ENCODE measurements at places on chromosomes 5 and 9. TPM values are rescaled to one million over a fixed set of nuclear protein-coding genes. Genes with fewer than 3 reads are reported as not detected.

DNA sequence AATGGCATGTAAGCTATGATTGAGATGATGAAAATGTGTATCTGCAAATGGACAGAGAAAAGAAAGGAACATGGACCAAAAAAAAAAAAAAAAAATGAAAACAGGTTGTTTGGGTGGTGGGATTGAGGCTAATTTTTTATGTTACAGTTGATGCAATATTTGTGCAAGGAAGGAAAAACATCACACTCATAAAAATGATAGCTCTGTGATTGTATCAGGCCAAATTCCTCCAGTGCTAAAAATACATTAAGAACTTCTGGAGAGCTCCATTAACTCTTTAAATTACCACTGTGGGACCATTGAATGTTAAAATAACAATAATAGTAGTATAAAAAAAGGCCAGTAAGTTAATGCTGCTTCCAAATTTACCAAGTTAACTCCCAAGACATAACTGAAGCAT lies 79.5 kb upstream of the MSX2 start:
- H3K27me3 ChIP-seq, result no peaks in the 10 kb centered on the region
- no peak overlapping the region for H3K4me3 ChIP-seq
- H3K27ac ChIP-seq, result no peak overlapping the region
- no peaks in the 10 kb centered on the region for H3K4me1 ChIP-seq

GRCh38 chr5:128224336-128224735 lies 140.8 kb downstream of the SLC12A2 start:
- no peak for DNase-seq
- H3K27me3 ChIP-seq, result no peaks in the 10 kb centered on the region
- H3K4me1 ChIP-seq, result no peaks in the 10 kb centered on the region
- H3K27ac ChIP-seq, result no peak overlapping the region
- no peaks in the 10 kb centered on the region for H3K36me3 ChIP-seq

PCDHB14 gene
- 7.5 TPM for total RNA-seq

LRRC19 gene
- total RNA-seq, result not detected

GKAP1 gene
- 10.2 TPM for total RNA-seq

CHSY3 gene
- 19.5 TPM for total RNA-seq

- H3K4me3 ChIP-seq, result no peak overlapping the region
- no peak overlapping the region for H3K27ac ChIP-seq
- no peaks in the 10 kb centered on the region for H3K4me1 ChIP-seq
Measured at GRCh38 chr9:26789959-26790358, 102.6 kb downstream of the CAAP1 start.

DNA sequence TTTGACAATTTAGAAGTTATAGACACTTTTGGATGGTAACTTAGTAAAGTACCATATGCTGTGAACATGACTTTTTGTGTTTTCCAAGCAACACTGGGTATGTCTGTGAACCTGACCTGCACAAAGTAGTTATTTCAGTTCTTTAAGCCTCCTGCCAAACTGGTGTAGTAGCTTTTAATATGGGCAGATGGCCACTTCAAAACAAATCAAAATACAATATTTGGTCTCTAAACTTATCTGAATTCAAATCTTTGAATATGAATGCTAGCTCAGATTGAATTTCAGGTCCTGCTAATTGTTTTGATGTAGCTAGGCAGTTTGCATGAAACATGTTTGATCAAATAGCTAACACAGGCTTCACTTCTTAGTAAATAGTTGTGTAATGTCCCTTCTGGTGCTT lies 1176.7 kb upstream of the CDH9 start:
- H3K36me3 ChIP-seq, result no peaks in the 10 kb centered on the region
- no peak for DNase-seq
- no peaks in the 10 kb centered on the region for H3K4me1 ChIP-seq
- no peak overlapping the region for H3K4me3 ChIP-seq
- H3K27ac ChIP-seq, result no peak overlapping the region

GRCh38 chr5:79800979-79801827 lies 111.6 kb downstream of the CMYA5 start:
- no peaks in the 10 kb centered on the region for H3K36me3 ChIP-seq
- no peak overlapping the region for H3K4me3 ChIP-seq
- DNase-seq, result no peak
- H3K27me3 ChIP-seq, result no peaks in the 10 kb centered on the region
- H3K4me1 ChIP-seq, result no peaks in the 10 kb centered on the region

DNA sequence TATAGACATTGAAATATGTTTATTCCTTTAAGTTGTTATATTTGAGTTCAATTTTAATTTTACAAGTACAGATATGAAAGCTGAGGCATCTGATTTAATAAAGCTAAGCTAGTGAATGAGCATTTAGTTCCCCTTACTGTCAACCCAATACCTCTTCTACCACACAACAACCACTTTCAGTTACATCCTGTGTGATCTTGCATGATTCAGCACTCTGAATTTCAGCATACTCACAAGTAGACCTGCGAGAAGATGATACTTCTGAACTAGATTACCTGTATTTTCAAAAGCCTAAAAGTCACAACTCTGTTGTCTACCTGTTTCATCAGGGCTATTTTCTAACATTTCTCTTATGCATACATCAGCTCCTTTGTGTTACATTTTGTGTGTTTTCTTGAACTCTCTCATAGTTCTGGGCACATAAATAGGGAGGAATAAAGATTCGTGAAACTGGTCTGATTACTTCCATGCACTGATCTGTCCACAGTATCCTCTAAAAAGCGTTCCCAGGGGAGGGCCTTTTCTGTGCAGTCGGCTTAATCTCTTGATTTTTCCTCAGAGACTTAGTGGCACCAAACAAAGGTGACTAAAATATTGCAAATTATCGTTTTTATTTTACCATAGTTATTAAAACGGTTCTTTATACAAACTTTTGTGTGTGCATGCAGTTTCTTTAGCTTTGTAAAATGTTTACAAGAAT lies 2025.5 kb upstream of the NUDT12 start:
- no peaks in the 10 kb centered on the region for H3K27me3 ChIP-seq
- no peak for DNase-seq
- H3K4me1 ChIP-seq, result no peaks in the 10 kb centered on the region
- no peak overlapping the region for H3K4me3 ChIP-seq
- no peak overlapping the region for H3K27ac ChIP-seq
- no peaks in the 10 kb centered on the region for H3K36me3 ChIP-seq

- no peak overlapping the region for H3K4me3 ChIP-seq
- H3K27me3 ChIP-seq, result no peaks in the 10 kb centered on the region
- no peak for DNase-seq
- H3K4me1 ChIP-seq, result no peaks in the 10 kb centered on the region
- H3K36me3 ChIP-seq, result no peaks in the 10 kb centered on the region
- no peak overlapping the region for H3K27ac ChIP-seq
Measured at GRCh38 chr9:127014910-127015540, 100.4 kb downstream of the RALGPS1 start.

DNA sequence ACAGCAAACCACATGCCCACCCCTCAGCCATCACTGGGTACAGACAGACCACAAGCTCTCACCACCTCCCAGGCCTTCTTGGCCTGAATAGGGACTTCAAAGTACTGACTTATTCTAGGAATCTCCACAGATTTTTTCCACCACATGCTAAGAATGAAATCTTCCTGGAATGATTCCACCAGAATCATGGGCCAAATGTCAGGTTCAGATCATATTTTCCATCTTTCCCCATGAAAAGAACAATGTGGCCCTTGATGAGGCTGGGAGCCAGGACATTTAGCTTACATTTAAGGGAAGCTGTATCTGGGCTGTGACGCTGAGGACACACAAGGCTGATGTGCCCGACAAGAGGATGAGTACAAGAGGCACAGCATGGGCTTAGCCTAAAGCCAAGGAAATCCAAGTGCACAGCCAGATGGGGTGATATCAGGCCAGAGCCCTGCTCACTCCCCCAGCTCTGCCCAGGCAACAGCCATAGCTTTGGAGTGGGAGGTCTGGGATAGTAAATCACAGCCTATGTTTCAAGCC lies 28.1 kb downstream of the ACSL6 start:
- no peaks in the 10 kb centered on the region for H3K4me1 ChIP-seq
- H3K36me3 ChIP-seq, result no peaks in the 10 kb centered on the region
- no peaks in the 10 kb centered on the region for H3K27me3 ChIP-seq
- no peak overlapping the region for H3K4me3 ChIP-seq
- H3K27ac ChIP-seq, result no peak overlapping the region

DNA sequence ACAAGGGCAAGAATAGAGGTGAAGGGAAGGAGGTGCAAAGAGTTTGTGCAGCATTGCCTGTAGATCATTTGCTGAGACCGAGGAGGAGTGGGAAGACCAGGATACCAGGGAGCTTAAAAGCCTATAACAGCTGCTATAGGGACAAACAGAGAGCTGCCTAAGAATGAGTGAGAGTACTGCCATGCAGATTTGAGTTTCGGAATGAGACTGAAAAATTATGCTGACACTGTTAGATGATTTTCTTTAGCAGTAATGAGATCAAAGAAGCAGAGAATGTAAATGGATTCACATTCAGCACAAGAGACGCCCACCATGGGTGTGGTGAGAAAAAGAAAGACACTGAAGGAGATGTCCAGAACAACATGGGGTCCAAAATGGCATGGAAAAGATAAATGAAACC lies 69.7 kb downstream of the EPB41L4A start:
- H3K4me1 ChIP-seq, result no peaks in the 10 kb centered on the region
- no peak for DNase-seq
- no peak overlapping the region for H3K27ac ChIP-seq

GRCh38 chr5:116912221-116912620 lies 337.6 kb upstream of the SEMA6A start:
- no peaks in the 10 kb centered on the region for H3K36me3 ChIP-seq
- no peak for DNase-seq
- H3K4me1 ChIP-seq, result no peaks in the 10 kb centered on the region

DNA sequence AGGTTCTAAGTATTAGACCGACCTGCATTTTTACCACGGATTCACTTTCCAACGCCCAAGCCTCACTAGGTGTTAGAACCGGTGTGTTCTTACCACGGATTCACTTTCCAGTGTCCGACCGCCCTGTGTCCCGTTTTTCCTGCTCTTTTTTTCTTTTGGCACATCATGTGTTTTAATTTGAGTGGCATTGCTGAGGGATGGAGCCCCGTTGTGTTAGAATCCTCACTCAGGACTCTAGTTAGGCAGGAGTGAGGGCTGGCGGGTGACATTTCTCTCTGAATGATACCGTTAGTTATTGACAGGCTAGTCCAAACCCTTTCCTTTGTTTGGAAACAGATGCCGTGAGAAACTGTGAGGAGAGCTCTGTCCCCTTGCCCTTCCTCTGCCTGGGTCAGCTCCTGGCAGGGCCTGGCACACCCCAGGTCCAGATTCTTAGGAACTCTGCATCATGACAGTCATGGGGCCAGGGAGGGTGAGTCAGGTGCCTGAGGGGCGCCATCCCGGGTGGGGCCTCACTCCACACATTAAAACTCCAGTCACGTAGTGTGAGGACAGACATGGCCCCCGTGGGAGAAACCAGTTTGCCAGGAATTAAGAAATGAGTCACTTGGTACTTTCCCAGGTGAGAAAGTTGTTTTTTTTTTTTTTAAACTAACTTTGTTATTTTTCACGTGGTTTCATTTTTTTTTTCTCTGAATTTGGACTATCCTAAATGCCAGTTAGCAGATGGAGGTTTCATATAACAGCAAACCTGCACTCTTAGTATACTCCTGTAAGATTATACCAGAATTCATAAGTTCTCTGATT lies 15.8 kb downstream of the EXOC3 start:
- no peak overlapping the region for H3K4me3 ChIP-seq
- H3K4me1 ChIP-seq, result no peaks in the 10 kb centered on the region
- no peak overlapping the region for H3K27ac ChIP-seq
- DNase-seq, result peak; percentile 41

GRCh38 chr9:37929441-37929895 lies 25.5 kb upstream of the SLC25A51 start:
- H3K4me1 ChIP-seq, result no peaks in the 10 kb centered on the region
- H3K27ac ChIP-seq, result no peak overlapping the region
- H3K27me3 ChIP-seq, result no peaks in the 10 kb centered on the region
- H3K4me3 ChIP-seq, result no peak overlapping the region
- H3K36me3 ChIP-seq, result no peaks in the 10 kb centered on the region
- DNase-seq, result no peak

- no peaks in the 10 kb centered on the region for H3K27me3 ChIP-seq
- H3K4me1 ChIP-seq, result no peaks in the 10 kb centered on the region
- no peak overlapping the region for H3K4me3 ChIP-seq
- no peak for DNase-seq
- no peaks in the 10 kb centered on the region for H3K36me3 ChIP-seq
- H3K27ac ChIP-seq, result no peak overlapping the region
Measured at GRCh38 chr9:108851138-108851537, 4.6 kb downstream of the ACTL7B start.

DNA sequence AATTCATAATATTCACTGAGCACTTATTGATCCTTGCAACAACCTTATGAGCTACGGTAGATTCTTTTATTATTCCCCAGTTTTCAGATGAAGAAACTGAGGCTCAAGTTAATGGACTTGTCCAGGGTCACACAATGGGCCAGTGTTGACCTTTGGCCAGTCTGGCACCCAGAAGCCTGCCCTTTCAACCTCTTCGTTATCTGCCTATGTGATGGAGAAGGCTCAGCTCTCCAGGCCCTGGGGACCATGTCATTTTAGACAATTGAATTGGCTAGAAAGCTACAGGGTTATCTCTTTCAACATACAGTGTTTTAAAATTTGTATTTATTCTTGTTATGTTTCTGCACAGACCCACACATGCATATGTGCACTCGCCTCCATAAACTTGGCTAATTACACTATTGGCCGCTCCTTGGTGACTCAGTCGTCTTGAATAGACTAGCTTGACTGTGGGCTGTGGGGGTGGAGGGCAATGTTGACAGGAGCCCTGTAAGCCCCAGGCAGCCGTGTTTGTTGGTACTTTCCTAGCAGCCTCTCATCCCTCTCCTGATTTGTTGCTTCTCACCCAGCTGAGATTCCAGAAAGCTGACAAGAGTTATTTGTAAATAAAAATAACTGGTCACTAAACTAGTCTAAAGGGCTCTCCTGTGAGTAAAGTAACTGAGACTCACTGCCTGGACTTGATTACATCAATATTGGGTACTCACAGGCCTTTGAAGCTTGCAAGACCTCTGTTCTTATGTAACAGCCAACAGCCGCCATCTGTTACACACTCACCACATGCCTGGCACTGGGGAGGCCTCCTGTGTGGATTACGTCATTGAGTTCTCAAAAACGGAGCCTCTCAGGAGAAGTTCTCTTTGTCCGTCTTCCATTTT lies 8.5 kb upstream of the ANGPTL2 start:
- peaks cover 6% of the 10 kb centered on the region for H3K4me1 ChIP-seq
- H3K4me3 ChIP-seq, result no peak overlapping the region
- DNase-seq, result no peak
- no peak overlapping the region for H3K27ac ChIP-seq
- H3K36me3 ChIP-seq, result no peaks in the 10 kb centered on the region

SLC25A2 gene
- total RNA-seq, result 0.69 TPM

PRUNE2 gene
- 304 TPM for total RNA-seq

SLC31A2 gene
- 14.0 TPM for total RNA-seq

CD72 gene
- 3.7 TPM for total RNA-seq

GRCh38 chr9:91857291-91858212 lies 92.5 kb downstream of the ROR2 start:
- no peaks in the 10 kb centered on the region for H3K36me3 ChIP-seq
- H3K27me3 ChIP-seq, result no peaks in the 10 kb centered on the region
- no peak overlapping the region for H3K27ac ChIP-seq
- DNase-seq, result peak; percentile 53
- no peaks in the 10 kb centered on the region for H3K4me1 ChIP-seq

NMUR2 gene
- total RNA-seq, result not detected

GRCh38 chr5:133494232-133494922 lies 118.0 kb downstream of the FSTL4 start:
- no peaks in the 10 kb centered on the region for H3K4me1 ChIP-seq
- H3K27ac ChIP-seq, result no peak overlapping the region
- no peaks in the 10 kb centered on the region for H3K27me3 ChIP-seq
- no peaks in the 10 kb centered on the region for H3K36me3 ChIP-seq
- H3K4me3 ChIP-seq, result no peak overlapping the region

TAF11L5 gene
- total RNA-seq, result not detected

GRCh38 chr5:67549296-67549618 lies 352.7 kb upstream of the CD180 start:
- no peaks in the 10 kb centered on the region for H3K27me3 ChIP-seq
- H3K27ac ChIP-seq, result no peak overlapping the region
- no peak for DNase-seq
- no peaks in the 10 kb centered on the region for H3K36me3 ChIP-seq
- no peaks in the 10 kb centered on the region for H3K4me1 ChIP-seq
- H3K4me3 ChIP-seq, result no peak overlapping the region

Data from aorta (tissue), 5 donors.